ENCODE measurements at places on chromosomes 6 and 20.

- DNase-seq, result no peak
Measured at GRCh38 chr6:14673201-14673600, 555.6 kb downstream of the CD83 start.

DNA sequence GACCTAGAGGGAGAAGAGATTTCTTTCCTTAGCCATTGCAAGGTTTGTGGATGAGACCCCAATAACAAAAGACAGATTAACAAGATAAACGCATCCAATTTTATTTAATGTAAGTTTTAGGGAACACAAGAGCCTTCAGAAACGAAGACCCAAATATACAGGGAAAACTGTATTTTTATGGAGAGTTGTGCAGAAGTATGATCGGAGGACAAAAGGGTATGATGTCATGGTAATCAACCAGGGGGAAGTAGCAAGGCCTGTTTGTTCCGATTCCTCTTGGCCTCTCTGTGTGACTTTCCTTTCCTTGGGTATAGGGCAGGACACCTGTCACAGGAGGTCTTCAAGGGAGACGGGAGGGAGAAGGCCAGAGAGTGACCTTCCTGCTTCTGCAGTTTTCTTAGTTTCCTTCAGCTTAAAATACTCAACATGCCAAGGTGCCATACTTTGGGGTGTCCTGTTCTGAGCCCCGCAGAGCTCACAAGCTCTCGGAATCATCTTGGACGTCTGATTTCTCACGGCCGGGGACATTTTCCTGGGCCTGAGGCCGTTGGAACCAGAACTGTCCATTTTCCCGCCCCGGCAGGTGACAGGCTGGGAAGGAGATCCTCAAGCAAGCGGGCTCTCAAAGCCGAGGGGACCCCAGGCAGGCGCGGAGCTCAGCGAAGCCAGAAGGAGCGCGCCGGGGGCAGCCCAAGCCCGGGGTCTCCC is 21.7 kb downstream of the TMC2 start:
- DNase-seq, result no peak

DNA sequence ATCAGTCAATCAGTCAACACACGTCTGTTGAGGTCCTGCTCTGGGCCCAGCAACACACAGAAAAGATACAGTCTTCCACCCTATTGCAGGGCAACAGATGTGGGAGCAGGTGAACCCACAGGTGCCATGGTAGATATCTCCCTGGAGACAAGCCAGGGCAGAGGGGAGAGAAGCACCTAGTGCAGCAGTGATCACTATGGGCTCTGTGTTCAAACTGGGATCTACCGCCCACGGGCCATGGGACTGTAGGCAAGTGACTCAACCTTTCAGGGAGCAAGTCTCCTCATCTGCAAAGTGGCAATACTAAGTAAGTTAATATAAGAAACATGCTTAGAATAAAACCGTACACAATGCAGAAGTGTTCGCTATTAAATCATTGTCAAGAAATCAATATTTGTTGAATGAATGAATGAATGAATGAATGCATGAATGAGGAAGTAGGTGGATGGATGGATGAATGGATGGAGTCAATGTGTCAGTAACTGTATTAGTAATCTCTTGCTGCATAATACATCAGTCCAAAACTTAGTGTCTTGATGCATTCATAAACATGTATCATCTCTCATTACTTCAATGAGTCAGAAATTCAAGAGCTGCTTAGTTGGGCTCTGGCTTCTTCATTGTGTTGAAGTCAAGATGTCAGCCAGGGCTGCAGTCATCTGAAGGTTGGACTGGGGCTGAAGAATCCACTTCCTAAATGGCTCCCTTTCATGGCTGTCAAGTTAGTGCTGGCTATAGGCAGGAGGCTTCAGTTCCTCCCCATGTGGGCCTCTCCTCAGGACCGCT is 31.9 kb upstream of the NFATC2 start:
- DNase-seq, result no peak

DNA sequence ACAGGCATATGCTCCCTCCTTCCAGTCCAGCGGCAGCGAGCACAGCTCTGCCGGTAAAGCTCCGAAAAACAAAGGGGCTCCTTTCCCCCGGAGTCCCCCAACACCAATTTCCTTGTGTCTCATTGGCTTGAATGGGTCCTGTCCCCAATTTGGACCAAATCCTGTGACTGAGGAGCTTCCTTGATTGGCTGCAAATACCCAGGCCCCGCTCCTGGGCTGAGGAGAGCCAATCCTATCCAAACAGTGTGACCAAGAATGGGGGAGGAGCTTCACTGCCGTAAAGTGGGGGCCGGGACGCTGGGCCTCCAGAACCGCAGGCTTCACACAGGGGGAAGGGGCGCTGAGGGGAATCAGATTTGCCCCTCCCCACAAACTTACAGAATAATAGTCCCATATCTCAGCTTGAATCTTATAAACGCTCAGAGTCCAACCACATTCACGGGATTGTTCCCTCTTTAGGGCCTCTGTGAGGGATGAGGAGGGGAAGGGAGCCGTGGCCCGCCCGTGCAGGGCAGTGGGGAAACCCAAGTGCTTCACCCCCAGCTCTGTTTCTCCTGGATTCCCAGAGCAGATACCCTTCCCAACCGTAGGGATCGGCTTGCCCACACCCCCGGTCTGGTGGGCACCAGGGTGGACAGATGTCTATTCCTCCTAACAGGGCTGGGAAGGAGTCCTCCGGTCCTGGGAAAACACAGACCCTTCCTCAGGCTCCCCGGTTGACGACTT is 141.0 kb upstream of the MLN start:
- no peak for DNase-seq

GRCh38 chr6:148565930-148566663 is 180.7 kb upstream of the UST start:
- no peak for DNase-seq

DNA sequence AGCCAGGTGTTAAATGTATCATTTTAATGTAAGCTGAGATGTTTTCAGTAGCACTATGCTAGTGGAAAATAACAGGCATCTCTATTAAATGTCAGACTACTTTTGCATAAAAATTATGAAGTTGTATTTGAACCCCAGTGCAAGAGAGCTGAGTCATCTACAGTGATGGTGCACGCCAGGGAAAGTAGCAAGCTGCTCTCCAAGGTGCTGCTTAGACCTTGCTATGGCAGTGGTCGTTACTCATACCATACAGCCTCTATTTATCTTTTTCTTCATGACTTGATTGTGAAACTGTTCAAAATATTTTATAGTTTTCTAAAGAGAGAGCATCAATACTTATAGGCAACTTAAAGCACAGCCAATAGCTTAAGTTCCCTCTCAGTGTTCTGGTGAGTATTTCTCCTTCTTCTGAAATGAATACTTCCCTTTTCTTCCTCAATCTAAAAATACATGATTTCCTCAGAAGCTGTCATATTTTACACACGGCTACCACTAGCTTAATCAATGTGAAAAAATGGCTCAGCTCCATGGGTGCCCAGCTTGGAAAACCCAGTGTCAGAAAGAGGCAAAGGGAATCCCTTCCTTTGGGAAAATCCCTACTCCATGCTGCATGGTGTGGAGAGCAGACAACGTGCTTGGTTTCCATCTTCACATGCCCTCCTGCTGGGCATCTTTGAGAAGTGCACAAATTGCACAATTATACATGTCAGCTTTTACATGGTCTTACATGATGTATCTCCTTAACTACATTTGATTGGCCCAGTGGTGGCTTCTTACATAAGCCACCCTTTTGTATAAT is 105.6 kb downstream of the ELOVL4 start:
- no peak for DNase-seq

GRCh38 chr20:48604936-48605335 is 222.9 kb downstream of the PREX1 start:
- no peak for DNase-seq

DNA sequence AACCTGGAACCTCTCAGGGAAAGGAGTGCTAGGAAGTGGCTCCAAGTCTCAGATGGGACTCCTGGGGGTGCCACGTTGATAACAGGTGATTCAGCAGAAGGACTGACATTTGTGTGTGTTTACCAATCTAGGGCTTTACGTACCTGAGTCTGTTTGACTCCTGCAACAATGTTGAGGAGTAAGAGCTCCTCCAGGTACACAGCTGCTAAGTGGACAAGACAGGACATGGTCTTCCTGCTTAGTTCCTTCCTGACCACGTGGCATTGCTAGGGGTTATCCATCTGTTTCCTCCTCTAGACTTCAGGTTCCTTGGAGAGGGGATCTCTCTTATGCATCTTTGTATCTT is 164.5 kb upstream of the SLC24A3 start:
- no peak for DNase-seq

- no peak for DNase-seq
Measured at GRCh38 chr6:38508894-38509293, 130.8 kb downstream of the BTBD9 start.

DNA sequence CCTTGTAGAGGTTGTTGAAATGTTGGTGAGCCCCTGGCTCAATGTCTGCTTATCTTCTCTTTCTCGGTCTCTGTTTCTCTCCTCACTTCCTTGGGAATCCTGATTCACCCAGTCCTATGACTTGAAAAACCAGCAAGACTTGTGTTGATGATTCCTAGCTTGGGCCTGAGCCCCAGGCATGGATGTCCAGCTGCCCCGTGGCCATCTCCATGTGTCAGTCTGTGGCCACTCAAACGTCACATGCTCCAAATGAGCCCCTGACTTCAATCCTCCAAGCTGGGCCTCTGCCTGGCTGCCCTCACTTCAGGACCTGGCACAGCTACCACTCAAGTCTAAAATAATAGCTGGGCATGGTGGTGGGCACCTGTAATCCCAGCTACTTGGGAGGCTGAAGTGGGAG is 81.0 kb downstream of the SRC start:
- DNase-seq, result no peak

- DNase-seq, result no peak
Measured at GRCh38 chr20:2631228-2631627, 21.2 kb upstream of the NOP56 start.

GRCh38 chr20:53872561-53873229 is 197.7 kb downstream of the BCAS1 start:
- DNase-seq, result no peak

DNA sequence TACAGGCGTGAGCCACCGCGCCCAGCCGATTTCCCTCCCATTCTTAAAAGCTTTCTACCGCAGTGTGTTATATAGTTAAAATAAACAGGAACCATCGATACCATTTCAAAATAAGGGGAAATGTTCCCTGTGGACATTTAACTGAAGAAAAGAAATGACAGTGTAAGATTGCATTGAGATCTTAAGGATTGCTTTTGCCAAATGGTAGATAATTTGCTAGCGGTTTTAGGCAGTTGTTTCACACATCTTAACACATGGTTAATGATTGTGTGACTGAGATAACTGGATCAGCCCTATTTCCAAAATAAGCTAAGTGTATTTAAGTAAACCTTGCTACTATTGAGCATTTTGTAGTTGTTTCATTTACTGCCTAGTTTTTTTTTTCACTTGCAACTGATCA is 15.6 kb downstream of the STX16 start:
- no peak for DNase-seq

DNA sequence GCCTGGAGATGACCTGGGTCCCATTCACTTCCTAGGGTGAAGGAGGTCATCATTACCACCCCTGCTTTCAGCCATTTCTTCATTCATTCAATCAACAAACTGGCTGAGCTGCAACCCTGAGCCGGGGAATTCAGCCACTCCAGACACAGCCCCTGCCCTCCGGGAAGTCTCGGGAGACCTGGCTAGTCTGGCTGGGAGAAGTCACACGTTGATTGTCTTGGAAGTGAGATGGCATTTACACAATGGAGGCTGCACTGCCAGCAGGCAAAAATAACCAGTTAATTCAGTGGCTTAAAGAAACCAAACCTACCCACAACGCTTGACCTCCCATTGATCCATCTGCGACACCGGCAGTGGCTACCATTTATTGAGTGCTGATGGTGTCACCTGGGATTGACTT is 2.0 kb upstream of the PMEPA1 start:
- no peak for DNase-seq

DNA sequence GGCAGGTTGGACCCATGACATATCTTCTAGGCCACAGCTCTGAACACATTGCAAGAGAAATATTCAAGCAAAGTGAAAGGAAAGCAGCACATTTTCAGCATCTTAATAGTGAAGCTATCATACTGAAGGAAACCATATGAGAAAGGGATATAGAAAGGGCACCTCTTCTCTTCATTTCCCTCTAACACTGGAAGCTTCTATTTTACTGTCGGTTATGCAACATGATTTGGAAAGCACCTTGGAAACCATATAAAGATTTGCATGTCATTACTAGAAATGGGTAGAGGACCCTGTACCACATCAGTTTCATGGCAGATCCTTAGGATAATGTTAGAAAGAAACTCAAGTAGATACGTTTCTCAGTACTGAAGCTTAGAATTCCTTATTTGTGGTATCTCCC is 70.5 kb upstream of the HMGN3 start:
- DNase-seq, result no peak

DNA sequence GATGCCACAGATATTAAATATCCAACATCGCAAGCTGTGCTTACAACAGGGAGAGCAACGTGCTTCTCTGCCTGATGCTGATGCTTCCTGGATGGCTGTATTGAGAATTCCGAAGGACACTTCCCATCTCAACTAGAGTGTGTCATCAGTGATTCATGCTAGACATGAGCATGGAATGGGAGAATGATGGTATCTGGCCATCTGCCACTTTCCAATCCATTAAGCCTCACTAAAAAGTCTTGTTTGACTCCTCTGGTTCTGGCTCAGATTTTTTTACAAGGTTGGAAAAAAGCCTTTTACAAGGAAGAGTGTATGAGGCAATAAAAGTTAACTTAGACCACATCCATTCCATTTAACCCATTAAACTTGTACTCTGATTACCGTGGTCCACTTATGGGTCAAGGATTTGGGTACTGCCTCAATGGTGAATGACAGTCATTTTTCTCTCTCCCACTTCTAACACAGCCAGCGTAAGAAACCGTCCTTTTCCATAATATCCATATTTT is 265.3 kb downstream of the UST start:
- DNase-seq, result no peak

Measured in stimulated activated CD4-positive, alpha-beta T cell treated with anti-CD3 and anti-CD28 coated beads, Interleukin-1b, Interleukin-23, amount 100 ng/mL, for 1 hour (primary cell).